ENCODE measurements at places on chromosomes 1 and 21.

GRCh38 chr21:33587792-33588484, 546 bp downstream of the DONSON start:
- no peak for DNase-seq

DNA sequence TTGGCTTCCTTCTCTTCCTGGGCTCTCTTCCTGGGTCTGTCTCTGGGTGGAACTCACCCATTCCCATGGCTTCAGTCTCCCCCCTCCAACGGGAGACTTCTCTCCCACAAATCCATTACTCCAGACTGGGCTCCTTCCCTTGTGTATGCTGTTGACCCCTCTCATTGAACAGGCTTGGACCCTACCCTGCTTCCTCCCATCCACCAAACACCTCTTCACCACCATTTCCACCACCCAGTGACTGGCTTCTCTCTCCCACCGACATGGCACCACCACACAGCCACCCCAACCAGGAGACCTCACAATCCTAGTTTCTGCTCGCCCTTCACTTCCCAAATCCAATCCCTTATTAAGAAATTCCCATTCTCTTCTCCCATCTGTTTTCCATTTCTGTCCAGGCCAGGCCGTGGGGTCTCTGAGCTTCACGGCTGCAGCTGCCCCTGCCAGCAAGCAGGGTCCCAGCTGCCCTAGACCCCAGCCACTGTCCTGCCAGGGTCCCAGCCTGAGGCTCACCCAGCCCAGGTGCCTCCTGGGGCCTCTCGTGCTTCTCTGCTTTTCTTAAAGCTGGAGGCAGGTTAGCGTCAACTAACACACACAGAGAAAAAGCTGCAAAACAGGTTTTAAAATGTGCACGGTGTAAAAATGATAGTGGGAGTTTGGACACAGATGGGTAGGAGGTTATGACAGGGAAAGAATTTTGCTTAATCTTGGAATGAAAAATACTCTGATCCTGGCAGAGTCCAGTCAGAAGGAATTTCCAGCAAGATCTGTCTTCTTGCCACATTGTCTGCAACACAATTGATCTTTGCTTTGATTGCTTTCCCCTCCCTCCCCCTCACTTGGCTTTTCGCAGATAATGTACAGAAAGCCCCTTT, 383.8 kb upstream of the VAMP3 start:
- no peak for DNase-seq

DNA sequence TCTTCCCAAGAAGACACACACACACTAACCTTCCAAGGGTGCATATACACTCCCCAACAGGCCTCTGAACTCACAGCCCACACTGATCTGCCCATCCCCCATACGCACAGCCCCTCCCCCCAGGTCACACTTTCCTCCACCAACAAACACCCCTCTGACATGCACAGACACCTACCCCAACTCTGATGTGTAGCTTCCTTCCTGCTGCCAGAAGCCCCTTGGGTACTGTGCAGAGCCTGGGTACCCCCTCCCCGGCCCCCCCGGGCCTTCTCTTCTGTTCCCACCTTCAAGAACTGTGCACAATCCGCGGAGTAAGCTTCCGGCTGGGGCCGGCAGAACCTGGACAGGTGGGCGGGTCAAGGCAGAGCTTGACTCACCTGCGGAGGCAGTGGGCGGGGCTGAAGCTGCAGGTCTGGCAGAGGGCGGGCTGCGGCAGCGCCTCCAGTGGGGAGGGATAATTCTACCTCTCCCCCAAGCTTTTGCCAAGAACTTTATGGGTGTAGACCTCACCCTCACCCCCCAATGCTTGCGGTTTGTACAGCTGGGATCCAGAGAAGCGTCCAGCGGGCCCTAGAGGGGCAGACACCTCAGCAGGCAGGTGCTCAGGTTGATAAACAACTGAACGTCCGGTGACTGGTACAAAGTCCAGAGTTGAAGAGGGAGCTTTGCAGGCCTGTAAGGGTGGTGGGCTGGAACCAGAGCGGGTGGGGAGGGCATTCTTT, at the start of gene C1orf210:
Gene C1orf210, minus strand, starts transcription at position 313 of the 722 bp plus-strand sequence. CDS start 2,311 bp downstream, outside the sequence.
- DNase-seq: no peak

- DNase-seq: no peak
These were observed 6.1 kb downstream of the GAS5 start for GRCh38 chr1:173861731-173862145.

- no peak for DNase-seq
These were observed 32.8 kb upstream of the SCMH1 start for GRCh38 chr1:41274752-41275545.

GRCh38 chr1:3321559-3322449, 132.7 kb upstream of the ARHGEF16 start:
- no peak for DNase-seq

DNA sequence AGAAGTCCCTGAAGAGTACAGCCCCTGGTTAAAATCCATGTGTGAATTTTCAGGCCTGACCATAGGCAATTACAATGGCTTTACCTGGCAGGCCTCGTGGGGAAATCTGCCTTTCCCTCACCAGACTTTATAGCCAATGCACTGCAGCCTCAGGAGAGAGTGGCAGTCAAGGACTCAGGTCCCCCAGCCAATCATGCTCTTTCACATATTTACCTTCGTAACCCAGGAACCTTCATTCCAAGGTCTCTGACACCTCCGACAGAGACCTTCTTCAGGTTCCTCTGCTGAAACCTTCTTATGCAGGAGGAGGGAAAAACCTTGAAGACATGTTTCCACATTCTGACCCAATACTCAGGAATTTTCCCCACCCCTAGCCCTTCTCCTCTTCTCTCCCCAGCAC, 118.9 kb downstream of the FASLG start:
- DNase-seq: no peak

- no peak for DNase-seq
These were observed 49.6 kb upstream of the NTPCR start for GRCh38 chr1:232900818-232901217.

- no peak for DNase-seq
These were observed 242.6 kb downstream of the ZNF648 start for GRCh38 chr1:181818943-181819342.

DNA sequence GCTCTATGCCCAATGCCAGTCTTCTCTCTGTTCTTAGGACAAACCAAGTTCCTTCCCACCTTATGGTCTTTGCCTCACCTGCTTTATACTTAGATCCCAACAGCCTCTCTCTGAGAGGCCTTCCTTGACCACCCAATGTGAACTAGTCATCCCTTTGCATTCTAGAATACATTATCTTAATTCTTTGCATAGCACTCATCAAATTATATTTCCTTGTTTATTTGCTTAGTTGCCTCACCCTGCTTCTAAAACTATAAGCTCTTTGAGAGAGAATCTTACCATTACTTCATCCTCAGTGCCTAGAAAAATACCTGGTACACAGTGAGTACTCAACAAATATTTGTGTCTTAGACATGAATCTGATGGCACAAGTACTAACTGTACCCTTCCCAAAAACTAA, 8.0 kb downstream of the PIGP start:
- DNase-seq: no peak

DNA sequence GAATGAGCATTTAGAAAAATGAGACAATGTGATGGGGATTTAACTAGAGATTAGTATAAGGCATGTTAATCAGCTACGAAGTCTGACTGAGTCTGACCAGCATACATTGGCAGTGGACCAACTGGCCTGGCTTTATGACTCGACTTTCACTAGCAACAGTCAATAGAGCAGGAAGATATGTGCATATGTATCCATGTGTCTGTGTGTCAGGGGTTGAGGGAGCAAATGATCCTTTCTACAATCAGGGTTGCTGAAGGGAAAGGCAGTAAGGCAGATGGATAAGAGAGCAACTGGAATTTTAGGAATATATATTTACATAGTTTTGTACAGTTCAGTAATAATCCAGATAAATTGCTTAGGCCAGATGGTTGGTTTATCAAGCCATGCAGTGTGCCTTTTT, 645.6 kb downstream of the PLA2G4A start:
- DNase-seq: no peak

DNA sequence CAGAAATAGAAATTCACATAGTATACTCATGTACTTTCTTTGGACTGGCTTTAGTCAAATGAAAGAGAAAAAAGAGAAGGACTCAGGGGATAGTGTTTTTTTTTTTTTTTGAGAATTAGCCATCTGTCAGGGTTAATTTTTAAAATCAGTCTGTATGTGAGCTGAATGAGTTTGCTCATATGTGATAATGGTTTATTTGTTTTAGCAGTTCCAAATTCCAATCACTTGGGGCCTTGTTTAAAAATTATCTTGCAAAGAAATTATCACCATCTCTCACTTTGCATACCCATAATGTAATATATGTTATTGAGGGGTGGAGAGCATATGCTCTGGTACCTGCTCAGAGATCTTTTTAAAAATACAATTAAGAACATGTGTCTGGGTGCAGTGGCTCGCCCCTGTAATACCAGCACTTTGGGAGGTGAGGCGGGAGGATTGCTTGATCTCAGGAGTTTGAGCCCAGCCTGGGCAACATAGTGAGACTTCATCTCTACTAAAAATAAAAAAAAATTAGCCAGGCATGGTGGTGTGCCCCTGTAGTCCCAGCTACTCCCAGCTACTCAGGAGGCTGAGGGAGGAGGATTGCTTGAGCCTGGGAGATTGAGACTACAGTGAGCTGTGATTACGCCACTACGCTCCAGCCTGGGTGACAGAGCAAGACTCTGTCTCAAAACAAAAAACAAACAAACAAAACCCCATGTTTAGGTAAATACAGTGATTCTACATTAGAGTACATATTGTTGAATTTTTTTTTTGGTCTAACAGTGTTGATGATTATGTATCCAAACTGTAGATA, 19.7 kb downstream of the GNAI3 start:
- no peak for DNase-seq

DNA sequence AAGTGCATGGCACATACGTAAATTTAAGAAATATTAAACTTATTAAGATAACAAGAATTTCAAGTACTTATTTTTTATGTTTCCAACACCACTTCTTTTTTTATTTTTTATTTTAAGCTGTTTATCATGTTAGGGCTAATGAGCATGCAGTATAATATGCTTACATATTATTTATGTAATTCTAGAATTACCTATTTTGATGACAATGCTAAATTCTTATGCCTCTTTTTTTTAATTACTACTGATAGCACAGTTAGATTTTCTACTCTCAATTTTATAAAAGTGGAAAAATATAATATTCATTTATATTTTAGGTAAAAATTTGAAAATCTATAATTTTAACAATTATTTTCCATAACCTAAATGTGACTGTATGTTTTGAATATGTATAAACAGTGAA, 713.0 kb downstream of the MRPL39 start:
- DNase-seq: no peak

DNA sequence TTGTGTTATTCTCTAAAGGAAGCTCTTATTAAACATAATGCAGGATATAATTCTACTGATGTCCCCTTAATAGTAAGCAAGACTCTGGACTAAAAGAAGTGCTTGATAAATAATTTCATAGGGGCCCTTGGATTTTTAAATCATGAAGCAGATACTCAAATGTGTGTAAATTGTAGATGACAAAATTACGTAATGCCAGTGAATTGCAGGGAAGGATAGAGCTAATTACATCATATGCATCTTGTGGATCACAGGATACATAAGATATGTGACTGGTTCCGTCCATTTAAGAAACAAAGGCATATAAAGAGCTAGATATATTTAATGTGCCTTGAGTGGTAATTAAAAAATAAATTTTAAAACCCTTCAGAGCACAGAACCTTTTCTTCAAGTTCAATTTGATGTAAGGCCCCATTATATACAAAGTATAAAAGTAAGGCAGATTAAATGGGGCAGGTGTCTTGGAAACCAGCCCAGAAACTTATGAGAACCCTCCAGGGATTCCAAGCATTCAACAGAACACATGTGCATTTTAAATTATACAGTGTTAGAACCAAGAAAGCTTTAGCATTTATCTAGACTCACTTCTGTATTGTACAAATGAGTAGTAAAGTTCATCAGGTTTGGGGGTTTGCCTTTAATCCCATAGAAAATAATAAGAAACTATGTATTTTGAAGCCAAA, 190.4 kb downstream of the NCAM2 start:
- DNase-seq: no peak

DNA sequence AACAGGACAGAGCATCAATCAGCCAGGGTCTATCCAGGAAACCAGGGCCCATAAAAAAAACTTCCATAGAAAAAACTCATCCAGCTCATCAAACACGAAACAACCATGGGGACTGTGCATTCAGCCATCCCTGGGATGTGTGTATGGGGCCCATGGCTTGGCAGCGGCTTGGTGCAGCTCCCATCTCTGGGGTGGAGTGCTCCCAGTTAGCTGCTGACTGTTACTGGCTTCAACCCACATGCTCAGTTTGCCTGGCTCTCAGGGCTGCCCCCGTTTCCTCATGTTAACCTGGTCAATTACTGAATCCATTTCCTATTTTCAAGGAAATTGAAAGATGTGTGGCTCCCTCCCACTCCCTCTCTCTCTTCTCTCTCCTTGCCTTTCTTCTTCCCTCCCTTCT, 37.3 kb upstream of the STUM start:
- no peak for DNase-seq

DNA sequence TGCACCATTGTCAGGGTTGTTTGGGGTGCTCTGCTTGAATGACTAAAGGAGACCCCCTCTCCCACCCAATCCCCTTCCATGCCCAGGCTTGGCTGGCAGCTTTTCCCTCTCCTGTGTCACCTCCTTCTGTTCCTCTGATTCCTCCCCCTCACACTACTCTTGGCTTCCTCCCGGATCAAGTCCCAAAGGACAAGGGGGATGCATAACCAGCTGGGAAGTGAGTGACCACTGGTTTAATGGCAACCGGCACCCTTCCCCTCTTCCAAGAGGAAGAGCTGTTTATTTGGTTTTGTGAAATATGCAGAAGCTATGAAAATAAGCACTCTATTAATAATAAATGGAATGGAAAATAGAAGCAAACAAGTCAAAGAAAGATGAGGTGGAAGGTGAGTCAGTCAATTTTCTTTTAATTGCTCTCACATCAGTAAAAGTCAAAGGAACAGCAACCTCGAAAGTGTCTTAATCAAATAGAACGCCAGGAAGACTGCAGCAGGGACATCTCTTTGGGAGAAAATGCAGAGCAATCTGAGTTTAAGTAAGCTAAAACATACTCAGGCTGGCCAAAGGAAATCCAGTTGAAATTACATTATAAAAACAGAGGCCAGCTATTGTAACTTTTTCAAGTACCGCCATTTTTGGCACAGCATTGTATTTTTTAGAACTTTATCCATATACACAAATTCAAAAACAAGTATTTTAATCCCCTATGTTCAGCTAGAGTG, 322.5 kb downstream of the SIPA1L2 start:
- DNase-seq: no peak

DNA sequence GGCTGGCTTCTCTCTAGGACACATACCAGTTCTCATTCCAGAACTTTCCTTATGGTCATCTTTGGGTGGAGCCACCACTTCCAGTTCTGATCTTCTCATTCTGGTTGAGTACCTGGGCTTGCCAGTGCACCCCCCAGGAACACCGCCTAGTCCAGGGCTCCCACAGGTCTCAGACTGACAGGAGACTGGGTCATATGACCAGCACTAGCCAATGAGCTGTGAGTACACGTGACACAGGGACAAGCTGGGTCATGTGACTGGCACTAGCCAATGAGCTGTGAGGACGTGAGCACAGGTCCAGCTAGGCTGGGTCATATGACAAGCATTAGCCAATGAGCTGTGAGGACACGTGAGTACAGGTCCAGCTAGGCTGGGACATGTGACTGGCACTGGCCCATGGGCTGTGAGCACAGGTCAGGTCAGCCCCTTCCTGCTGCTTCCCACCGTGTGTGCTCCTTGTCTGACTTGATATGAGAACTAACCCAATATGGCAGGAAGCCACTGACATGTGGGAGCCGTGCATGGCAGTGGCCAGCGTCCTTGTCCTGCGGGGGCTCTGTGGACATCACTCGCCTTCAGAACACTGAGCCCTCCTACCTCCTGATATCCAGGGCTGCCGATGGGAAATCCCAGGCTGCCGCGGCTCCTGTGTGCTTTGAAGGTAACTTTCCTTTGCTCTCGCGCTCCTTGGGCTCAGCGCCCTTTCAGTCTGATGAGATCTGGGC, 22.7 kb downstream of the KRTAP10-1 start:
- no peak for DNase-seq

GRCh38 chr1:172019976-172020375, 178.7 kb downstream of the DNM3 start:
- no peak for DNase-seq

All from stimulated activated CD4-positive, alpha-beta T cell treated with anti-CD3 and anti-CD28 coated beads, Interleukin-4, amount 100 ng/mL, for 4 hours (primary cell).